ENCODE measurements at places on chromosomes 5 and 9.

GRCh38 chr5:176542135-176542595 lies 5.0 kb upstream of the RNF44 start:
- no peak for DNase-seq

- no peak for DNase-seq
Measured at GRCh38 chr5:95317687-95318086, 32.8 kb upstream of the MCTP1 start.

- DNase-seq = no peak
Measured at GRCh38 chr5:22541037-22541436, 312.1 kb downstream of the CDH12 start.

GRCh38 chr5:132662925-132663770 lies 5.2 kb downstream of the IL13 start:
- no peak for DNase-seq

DNA sequence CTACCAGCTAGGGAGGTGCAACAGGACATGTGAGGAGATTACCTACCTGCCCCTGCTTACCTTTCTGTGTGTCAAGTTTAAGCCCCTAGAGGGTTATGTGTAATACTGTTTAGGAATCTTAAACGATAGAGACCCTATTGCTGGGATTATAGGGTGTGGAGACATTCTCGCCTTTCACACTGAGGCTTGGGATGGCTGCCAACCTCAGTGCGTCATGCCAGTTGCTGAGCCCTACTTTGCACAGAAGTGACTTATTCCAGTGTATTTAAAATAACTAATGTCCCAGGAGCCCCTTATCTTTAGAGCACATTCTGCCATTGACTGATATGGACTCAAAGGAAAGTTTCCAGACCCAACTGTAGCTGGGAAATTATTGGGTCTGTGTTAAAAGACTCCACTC lies 76.6 kb upstream of the XPA start:
- peak; percentile 16 for DNase-seq

GRCh38 chr9:137312852-137313325 lies 10.8 kb upstream of the NRARP start:
- DNase-seq = no peak

- no peak for DNase-seq
Measured at GRCh38 chr5:43422143-43422542, 10.0 kb upstream of the CCL28 start.

DNA sequence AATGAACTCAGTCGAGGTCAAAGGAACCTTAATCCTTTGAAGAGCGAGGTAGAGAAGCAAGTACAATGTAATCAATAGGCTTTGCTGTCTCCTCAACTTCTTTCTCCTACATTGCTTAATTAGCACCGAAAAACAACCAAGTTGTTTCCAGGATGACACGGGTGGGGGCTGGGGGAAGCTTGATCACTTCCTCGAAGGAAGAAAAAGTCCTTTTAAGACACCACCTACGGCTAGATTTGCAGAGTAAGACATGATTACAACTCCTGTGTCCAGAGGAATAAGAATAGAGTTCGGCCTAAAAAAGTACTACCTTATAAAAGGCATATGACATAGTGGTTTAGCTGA lies 811 bp upstream of the ARRDC3 start:
- peak; percentile 28 for DNase-seq

DNA sequence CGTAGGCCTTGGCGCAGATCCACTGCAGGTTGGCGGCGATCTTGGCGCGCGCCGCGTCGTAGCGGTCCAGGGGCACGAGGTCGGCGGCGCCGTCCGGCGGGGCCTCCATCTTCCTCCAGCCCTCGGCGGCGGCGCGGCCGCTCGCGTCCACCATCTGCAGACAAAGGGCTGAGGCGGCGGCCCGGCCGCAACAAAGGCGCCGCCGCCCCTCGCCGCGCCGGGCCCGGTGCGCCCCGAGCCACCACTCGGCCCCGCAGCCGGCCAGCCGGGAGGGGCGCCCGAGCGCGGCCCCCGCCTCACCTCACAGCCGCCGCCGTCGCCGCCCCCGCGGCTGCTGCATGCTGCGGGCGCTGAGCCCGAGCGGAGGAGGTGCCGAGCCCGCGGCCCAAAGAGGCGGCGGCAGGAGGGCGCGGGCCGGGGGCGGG lies 328 bp downstream of the CAMSAP1 start:
- DNase-seq = peak; percentile 47

DNA sequence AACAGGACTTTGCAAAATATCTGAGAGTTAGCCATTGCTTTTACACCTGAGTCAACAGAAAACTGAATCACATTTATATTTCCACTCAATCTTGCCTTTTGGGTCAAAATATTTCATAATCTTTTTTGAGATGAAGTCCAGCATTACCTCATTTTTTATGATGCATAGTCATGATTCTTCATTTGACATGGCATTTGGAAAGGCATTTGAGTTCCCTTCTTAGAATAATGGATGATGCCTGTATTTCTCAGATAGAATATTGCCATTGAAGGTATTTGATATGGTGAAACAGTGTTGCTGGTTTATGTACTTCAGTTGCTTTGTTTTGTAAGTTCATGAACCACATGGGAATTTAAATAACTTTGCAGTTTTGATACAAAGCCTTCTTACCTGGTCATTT lies 180.4 kb downstream of the PRR16 start:
- peak; percentile 2 for DNase-seq

DNA sequence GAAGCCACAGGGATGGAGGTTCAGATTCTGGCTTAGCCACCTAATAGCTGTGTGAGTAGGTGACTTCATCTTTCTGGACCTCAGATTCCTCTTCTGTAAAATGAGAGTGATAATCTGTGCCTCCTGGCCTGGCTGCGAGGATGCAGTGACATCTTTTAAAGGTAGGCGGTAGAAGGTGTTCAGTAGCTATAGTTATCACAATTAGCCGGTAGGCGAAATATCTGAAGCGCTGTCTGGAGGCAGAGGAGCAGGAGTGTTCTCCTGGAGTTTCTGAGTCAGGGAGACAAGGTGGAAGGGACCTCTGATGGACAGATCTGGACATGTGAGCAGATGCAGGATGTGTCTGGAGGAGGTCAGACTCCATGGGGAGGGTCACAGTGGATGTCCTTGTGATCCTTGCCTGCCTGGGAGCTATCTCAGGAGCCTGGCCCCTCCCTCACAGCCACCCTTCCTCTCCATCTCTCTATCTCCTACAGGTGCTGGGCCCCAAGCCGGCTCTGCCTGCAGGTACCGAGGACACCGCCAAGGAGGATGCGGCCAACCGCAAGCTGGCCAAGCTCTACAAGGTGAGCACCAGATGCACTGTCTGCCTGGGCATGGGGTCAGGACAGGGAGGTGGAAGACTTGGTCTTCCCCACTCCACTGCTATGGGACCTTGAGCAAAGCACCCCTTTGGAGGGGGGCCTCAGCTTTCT lies 45.6 kb downstream of the GSN start:
- DNase-seq = no peak

- peak; percentile 25 for DNase-seq
Measured at GRCh38 chr9:104068546-104068945, 25.6 kb upstream of the SMC2 start.

DNA sequence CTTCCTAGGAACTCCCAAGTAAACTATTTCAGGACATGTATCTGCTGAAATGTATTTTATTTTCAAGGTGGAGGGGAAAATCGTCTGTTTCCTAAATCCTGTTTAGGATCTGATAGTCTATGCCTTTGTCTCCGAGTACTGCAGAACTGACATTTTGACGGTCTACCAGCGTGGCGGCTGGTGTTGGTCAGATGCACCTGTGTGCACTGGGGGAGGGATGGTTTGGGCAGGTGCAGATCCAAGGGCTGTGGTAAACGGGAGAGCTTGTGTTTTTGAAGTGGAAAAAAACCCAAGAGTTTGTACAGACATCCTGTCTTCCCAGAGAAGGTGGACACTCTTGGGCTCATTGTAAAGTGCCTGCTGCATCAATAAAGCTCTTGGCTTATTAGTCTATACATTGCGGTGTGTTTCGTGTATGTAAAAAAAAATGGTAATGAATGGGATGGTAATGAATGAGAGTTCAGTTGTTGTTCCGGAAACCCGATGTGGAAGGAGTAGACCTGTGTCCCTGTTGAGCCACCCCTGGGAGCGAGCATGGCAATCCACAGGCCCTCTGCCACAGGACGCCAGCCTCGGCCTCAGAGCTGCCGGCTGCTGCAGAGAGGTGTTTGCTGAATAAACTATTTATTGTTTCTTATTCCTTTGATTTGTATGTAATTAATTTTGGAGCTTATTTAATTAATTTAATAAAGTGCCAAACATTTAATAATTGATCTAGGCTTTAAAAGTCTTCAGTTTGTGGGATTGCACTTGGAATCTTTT lies 15.3 kb downstream of the ARPC5L start:
- DNase-seq = no peak

GRCh38 chr5:72622170-72622760 lies 115.1 kb upstream of the ZNF366 start:
- no peak for DNase-seq

GRCh38 chr5:138807182-138807581 lies 54.0 kb downstream of the CTNNA1 start:
- no peak for DNase-seq

GRCh38 chr5:97131921-97132320 lies 10.5 kb downstream of the LIX1 start:
- DNase-seq = no peak

DNA sequence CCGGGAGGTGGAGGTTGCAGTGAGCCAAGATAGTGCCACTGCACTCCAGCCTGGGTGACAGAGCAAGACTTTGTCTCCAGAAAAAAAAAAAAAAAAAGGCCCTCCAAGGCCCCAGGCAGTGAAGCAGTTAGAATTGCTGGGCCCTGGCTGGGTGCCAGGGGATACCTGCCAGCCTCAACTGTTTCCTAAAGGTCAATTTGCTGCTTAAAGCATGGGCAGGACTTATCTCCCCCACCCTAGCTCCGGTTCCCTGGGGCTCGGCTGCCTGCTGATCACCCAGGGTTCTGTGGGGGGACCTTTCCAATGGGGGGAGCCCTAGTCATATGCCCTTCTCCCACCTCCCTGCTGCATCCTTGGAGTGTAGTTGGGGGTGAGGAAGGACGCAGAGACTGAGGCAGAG lies 25.7 kb downstream of the NCS1 start:
- no peak for DNase-seq

DNA sequence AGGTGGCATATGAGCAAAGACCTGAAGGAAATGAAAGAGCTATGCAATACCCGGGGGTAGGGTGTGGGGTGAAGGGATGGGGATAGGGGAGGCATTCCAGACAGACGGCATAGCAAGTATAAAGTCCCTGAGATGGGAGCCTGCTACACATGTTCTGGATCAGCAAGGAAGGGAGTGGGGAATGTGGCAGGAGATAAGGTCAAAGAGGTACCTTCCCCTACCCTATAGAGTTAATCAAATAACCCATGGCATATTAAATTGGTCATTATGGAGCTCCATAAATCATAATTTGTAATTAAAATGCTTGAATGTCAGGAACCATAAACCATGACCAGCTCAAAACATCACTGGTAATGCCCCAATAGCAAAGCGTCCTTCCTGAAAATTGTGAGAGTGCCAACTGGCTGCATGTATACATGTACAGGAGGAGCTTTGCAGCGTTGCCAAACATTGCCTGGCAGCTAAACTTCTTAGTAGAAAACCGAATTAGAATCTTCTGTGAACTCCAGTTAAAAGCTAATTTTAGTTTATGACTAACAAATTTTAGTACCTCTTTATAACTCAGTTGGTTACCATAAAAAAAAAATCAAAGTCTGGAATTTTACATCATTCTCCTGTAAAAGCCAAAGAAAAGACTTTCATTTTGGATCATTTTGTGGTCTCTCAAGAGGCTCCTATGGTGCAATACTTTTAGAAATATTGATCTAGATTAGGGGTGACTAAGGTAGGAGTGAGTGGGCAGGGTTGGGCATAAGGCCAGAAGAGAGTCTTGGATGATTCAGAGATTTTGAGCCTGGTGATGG lies 4.7 kb downstream of the DNAI1 start:
- DNase-seq = peak; percentile 9

DNA sequence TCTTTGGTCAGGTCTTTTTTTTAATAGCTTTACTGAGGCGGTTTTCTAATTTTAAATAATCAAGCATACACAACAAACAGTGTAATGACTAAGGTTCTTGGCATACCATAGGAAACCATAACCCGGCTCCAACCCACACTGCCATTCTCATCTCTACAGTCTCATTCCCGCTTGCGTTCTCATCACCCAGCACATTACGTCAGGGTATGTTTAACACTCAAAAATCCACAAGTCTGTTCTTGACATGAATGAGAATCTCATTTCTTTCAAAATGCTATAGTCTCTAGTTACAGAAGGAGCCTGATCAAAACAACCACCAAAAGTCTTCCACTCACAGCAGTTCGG lies 505 bp downstream of the C5orf34 start:
- peak; percentile 89 for DNase-seq

DNA sequence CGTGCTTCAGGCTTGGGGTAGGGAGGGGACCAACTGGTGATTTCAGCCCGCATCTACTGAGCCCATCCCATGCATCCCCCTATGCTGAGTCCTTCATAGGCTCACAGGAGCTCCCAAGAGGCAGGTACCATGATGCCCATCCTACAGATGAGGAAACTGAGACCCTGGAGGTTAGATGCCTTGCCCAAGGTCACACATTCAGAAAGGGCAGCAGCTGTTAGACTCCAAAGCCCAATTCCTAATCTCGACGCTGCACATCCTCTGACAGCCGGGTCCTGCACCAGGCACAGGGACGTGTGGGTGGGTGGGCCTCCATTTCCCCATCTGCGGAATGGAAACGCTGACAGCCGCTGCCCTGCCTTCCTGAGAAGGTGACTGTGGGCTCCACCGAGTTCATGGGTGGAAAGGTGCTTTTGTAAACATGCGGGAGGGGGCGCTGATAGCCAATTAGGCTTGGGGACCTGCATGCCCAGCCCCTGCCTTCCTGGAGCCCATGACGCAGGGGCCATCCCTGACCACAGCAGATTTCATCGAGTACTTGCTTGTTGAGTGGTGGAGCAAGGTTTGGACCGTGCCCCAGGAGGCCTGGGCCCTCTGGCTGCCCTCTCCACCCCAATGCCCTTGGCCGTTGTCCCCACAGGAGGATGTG lies 2.2 kb downstream of the DNM1 start:
- DNase-seq = no peak

DNA sequence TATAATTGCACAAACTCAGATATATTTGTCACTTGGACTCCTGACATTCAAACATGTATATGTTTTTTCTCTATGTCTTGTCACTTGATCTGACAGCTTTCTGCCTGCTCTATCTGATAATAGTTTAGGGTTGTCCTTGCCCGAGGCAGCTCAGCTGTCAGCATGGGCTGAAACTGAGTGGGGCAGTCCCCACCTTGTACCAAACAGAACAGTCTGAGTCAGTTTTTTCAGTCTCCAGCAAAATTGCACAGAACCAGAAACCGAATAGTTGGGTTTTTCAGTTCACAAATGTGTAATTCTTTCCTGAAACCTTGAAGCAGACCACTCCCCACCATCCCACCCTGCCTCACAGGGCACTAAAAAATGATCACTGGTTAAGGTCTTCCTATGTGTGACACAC lies 9.5 kb upstream of the HAND1 start:
- no peak for DNase-seq

GRCh38 chr5:9452181-9452580 lies 93.7 kb downstream of the SEMA5A start:
- DNase-seq = no peak

DNA sequence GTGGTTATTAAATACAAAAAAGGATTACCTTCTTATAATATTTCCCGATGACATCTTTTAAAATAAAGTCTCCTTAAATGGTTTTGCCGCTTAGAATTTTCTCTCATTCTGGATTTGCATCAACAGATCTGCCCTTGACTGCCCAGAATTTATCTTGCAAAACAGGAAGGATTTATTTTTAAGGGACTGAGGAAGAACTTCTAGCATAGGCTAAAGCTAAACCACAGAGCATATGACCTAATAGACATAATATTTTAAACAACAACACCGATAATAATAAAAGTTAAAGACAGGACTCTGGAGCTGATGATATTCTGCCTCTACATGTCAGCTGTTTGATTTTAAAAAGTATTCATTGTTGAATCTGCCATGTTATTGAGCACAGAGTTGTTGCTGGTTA lies 145.3 kb upstream of the ADCY2 start:
- no peak for DNase-seq
